ENCODE measurements at places on chromosomes 6 and 20.

DNA sequence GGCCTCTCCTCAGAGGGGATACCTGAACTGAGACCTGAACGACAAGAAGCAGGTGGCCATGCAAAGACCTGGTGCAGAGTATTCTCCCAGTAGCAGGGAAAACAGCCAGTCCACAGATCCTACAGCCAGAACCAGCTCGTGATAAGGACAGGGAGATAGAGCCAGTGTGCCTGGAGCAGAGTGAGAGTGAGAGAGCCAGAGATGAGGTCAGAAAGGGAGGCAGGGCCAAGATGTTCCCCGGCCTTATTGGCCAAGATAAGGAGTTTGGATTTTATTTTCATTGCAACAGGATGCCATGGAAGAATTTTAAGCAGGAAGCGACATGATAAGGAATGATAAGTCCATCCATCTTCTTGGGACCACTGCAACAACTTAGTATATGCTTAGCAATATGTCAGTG lies 111.8 kb downstream of the UBE3D start:
- DNase-seq: no peak

DNA sequence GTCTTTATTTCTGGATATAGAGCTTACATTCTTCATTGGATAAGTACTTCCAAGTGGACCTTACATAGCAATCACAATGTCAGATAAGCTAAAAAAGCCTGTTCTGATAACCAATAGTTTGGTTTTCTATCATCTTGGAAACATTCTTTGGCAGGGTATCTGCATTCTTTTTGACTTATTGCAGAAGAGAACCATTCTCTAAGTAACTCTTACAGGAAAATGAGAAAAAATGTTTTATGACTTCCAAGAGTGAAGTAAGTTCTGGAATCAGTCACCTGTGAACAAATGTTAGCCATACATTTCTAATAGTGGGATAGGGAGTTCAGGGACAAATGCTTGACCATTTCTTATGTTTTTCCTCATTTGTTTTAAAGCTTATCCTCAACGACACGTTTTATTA lies 564.0 kb downstream of the CD109 start:
- DNase-seq: no peak

DNA sequence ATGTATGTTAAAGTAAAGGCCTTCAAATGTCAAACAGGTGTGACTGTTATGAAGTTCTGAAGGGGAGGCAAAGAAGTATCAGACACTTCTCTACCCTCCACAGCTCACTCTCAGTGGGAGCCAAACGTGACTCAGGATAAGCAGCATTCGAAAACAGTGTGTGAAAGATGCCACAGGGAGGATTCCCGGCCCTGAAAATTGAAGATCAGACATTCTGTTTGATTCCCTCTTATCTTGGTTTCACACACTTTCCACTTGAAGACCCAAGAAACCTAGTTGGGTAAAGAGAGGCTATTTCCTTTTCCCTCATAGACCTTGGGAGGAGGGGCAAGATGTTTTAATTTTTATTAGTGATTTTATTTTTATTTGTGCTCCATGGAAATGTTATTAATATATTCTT lies 164.2 kb upstream of the SUPT3H start:
- no peak for DNase-seq

DNA sequence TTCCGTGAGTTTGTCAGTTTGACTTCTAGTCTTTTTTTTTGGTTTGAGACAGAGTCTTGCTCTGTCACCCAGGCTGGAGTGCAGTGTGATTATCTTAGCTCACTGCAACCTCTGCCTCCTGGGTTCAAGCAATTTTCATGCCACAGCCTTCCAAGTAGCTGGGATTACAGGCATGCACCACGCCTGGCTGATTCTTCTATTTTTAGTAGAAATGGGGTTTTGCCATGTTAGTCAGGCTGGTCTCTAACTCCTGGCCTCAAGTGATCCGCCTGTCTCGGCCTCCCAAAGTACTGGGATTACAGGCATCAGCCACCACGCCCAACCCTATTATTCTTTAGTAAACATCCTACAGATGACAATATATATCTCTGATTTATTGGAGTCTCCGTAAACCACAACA lies 506.5 kb downstream of the PREX1 start:
- no peak for DNase-seq

- DNase-seq: no peak
Measured at GRCh38 chr20:2576317-2576727, 39.9 kb downstream of the TMC2 start.

- no peak for DNase-seq
Measured at GRCh38 chr20:13325033-13325432, 104.0 kb downstream of the ISM1 start.

GRCh38 chr20:8670893-8671215 lies 398.0 kb upstream of the PLCB4 start:
- DNase-seq: no peak

DNA sequence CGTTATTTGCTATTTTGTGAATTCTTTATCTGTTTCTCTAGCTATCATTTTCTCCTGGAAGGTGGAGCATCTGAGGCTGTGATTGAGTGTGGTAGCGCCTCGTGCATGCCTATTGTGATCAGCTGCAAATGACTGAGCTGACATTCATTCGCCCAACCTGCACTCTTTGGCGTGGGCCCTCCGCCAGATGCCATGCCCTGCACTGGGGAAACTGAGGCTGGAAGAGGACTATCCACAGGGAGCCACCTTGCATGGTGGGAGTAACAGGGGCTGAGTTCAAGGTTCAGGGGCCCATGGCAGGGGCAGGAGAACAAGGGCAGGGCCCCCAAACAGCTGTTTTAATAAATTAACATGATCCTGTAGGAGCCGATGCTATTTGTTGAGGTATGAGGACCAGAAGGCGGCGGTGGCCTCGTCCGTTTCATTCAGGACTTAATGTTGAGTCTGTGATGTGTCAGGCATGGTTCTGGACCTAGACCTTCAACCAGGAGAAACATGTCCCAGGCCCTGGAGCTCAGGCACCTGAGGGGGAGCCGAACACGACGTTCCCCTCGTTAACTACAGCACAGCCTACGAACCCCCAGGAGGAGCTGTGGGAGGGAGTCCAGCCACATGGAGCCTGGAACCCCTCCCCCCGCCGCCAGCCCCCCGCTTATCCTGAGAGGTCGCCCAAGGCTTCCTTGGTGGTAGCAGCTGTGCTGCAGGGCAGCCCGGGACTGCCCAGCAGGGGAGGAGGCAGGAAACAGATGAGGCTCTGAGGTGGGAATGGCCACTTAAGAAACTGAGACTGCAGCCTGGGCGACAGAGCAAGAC lies 242.9 kb downstream of the CDH4 start:
- DNase-seq: no peak

DNA sequence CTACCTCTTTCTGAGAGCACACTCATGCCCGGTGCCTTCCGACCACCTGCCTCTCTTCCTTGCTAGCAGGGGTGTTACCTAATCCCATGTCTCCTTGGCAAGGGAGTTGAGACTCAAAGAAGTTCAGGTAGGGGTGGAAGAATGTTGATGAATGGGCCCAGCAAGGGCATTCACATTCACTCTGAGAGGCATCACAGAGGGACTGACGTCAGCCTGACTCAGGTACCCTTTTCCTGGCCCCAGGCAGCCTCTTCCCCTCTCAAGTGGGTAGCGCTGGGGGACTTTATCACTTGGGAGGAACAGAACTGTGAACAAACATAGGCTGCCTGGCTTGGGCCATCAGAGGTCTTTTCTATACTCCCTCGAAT lies 35.3 kb downstream of the HM13 start:
- DNase-seq: no peak

DNA sequence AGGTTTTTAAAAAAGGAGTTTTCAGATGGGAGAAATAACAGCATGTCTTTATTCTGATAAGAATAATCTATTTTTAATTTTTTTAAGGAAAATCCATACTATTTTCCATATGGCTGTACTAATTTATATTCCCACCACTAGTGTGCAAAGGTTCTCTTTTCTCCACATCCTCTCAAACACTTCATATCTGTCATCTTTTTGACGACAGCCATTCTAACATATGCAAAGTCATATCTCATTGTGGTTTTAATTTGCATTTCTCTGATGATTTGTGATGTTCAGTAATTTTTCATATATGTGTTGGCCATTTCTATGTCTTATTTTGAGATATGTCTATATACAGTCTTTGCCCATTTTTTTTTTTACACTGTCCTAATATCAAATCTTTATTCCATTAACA lies 280.6 kb upstream of the RUNX2 start:
- DNase-seq: no peak

DNA sequence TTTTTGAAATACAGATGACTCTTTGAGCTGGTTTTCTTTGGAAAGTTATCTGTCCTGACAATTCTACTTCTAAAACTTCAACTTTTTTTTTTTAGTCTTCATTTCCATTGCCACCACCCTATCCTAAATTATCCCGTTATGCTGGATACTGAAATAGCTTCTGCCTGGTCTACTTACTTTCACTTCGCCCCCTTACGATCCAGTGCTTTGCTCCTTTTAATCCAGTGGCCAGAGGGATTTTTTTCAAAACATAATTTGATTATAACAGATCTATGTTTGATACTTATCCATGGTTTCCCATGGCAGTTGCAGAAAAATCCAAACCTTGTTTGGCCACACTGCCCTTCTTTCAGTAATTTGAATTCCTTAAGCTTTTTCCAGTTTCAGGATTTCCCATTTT lies 27.4 kb downstream of the ASXL1 start:
- DNase-seq: no peak

DNA sequence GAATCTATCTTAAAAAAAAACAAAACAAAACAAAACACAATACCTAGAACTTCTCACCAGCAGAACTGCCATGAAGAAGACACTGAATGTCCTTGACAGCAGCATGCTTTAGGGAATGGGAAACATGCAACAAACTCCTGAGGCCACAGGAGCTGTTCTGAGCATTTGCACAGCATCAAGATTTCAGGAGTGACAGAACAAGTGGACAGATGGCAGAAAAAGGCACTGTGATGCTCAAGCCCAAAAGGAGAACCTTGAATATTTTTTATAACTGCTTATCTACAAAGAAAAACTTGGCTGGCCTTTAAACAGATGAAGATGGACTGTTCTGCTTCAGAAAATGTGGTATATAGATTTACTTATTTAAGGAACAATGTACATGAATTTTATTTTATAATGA lies 158.9 kb downstream of the RALGAPA2 start:
- no peak for DNase-seq

- no peak for DNase-seq
Measured at GRCh38 chr6:168017629-168018028, 20.2 kb downstream of the KIF25 start.

GRCh38 chr6:4904461-4905025 lies 99.3 kb downstream of the RPP40 start:
- DNase-seq: no peak
